ENCODE measurements at places on chromosomes 12 and 14.

- DNase-seq: no peak
Measured at GRCh38 chr12:100778967-100779590, 15.5 kb upstream of the ANO4 start.

- no peak for DNase-seq
Measured at GRCh38 chr12:118981285-118982211, at the start of gene SRRM4. Gene SRRM4, plus strand, starts transcription at chr12:118981541. Its CDS starts 342 bp downstream, at chr12:118981883.

- no peak for DNase-seq
Measured at GRCh38 chr14:63205044-63205575, 867 bp downstream of the RHOJ start.

DNA sequence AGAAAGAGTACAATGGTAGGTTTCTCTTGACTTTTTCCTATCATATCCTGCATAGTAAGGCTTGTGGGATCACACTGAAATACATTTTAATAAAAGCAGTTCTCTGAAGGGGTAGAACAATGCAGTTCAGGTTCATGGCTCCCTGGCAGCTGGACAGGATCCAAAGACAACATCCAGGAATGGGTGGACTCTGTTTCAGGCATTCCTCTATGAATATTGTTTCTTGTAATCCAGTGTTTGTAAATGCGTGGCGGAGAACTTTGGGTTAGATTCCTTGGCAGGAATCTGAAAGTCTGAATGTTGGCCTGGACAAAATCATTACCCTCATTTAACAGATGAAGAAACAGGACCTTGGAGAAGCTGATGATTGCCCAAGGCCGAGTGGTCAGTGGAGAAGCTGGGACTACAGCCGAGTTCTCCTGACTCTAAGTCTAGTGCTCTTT lies 43.5 kb downstream of the SYNE2 start:
- no peak for DNase-seq

DNA sequence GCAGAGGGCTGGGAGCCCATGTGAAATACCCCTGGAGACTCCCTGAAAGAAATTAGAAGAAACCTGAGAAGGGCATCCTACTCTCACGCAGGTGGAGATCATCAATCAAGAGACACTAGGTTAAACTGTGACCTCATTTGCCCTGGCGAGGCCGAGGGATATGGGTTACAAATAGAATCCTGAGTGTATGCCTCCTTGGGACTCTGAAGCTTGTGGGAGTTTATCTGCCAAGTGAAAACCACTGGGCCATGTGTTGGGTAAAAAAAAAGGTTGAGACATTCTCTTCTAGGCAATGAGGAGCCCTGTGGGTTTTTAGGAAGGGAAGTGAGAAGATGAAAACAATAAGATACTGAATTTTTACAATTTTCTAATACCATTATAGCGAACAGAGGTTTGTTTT lies 160.7 kb upstream of the ARID2 start:
- no peak for DNase-seq

GRCh38 chr12:72264548-72265175 lies 7.5 kb upstream of the TRHDE start:
- DNase-seq: no peak

GRCh38 chr12:121579190-121579791 lies 1.5 kb downstream of the KDM2B start:
- no peak for DNase-seq

DNA sequence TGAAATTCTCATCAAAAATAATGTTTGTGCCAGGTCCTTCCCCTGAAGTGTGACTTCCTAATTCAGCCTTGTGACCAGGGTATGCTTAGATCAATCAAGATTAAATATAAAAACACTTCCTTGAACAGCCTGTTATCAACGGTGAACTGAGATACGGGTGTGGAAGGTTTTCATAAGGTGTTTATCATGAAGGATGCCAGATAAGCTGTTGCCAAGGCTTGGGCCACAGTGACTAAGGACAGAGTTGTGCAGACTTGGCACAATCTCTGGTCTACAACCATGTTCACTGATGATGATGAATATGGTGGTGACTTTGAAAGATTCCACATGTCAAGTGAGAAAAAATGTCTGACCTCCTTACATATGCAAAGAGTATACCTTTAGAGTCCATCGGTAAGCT lies 51.3 kb upstream of the LIN7A start:
- no peak for DNase-seq

- no peak for DNase-seq
Measured at GRCh38 chr12:93594766-93595311, 22.4 kb downstream of the SOCS2 start.

GRCh38 chr12:105406497-105406896 lies 76.0 kb downstream of the C12orf75 start:
- DNase-seq: no peak

GRCh38 chr14:45060551-45060950 lies 23.4 kb upstream of the PRPF39 start:
- DNase-seq: no peak

GRCh38 chr12:90280564-90281058 lies 572.0 kb upstream of the ATP2B1 start:
- DNase-seq: no peak

DNA sequence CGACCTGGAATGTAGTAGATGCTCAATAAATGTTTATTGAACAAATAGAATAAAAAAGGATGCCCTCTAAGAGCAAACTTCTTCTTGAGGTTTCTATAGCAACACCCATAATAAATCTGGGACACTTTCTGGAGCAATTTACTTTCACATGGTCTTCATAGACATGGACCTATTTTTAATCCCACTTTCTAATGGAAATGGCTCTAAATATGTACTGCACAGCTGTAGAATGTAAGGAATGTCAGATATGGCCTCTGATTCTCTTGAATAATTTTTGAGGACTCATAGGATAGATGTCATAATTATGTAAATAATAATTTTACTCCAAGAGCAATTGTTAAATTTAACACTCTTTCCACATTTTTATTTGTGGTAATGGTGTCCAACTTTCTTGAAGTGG lies 133.5 kb upstream of the DAAM1 start:
- DNase-seq: no peak

DNA sequence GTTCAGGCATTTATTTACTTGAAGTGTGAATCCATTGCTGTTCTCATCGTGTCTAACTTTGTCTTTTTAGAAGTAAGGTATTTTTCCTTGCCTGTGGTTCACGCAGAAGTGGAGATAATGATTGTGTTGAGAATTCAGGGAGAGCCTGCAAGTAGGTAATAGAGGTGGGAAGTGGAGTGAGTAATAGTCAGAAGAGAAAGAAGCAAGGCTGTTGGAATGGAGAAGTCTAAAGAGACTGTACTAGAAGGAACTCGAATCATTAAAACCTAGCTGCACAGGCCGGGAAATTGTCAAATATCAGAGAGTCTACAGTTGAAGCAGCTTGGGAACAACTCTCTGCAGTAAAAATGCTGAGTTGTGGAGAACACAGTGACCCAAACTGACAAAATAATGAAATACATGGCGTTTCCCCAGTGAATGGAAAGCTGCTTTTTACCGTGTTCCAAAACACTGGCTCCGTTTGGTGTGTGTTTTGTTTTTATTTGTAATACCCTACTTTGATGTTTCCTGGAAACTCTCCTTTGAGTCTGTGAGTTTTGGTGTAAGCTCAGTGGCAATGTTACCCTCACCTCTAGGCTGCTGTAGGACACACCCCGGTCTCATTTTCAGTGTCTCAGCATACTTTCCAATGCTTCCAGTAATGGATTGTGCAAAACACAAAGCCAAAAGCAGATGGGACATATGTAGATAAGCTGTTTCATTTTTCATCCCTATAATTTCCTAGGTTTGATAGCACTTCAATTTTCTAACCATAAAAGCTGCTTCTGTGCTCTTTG lies 146.6 kb downstream of the CRADD start:
- DNase-seq: no peak

- DNase-seq: no peak
Measured at GRCh38 chr14:91264151-91265150, 19.9 kb upstream of the GPR68 start.

DNA sequence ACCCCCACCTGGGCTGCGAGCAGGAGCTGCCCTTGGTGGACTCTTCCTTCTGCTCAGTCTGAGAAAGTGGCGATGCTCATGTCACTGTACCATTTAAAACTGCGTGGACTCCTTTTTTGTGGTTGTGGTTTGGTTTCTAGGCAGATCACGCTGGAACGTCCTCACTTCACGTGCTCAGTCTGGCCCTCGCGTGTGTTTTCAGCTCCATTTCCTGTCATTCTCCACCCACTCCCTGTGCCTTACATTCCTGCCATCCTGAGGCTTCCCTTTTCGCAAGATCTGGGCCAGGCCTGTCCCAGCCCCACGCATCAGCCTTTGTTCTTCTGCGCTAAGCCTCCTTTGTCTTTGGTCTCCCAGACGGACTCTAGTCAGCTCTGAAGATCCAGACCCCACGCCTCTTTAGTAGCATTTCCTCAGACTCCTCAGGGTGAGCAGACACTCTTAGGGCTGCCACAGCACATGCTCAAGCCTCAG lies 105.4 kb downstream of the FBXL14 start:
- no peak for DNase-seq

DNA sequence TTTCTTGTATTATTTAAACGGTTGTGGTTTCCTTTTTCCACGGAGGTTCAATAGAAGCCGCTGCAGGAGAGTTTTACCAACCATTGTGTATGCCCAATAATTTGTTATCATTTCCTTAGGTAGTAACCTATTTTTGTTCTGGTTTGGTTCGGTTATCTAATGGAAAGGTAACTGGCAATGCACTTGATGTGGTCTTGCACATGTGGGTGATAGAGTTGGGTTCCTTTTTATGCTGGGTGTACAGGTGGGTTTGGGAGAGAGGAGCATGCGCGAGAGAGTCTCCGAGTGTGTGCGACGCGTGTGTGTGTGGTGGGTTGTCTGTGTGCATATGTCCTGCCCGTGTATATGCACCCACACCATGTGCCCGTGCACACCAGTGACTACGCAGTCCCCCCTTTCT lies 102.7 kb upstream of the FKBP4 start:
- DNase-seq: no peak

DNA sequence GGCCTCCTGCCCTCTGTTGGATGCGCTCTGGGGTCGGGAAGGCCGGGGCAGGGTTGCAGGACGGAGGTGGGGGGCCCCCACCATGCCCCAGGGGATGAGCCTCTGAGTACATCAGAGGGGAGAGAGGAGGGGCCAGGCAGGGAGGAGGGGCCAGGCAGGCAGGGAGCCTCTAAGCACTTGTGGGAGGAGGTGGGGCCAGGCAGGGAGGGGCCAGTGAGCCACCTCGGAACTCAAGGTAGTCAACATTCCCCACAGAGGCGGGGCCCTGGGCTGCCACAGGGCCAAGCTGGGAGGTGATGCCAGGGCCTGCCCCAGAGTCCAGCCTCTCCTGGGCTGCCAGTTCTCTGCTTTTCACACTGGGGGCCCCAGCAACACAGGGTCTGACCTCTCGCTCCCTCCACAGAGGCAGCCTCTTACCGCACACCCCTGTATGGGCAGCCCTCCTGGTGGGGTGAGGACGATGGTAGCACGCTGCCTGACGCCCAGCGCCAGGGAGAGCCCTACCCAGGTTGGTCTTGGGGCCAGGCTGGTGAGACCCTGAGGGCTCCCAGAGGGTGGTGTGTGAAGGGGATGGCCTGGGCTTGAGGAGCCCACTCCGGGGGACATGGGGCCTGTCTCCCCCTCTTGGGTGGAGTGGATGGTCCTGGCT lies 17.4 kb downstream of the CEP170B start:
- no peak for DNase-seq

DNA sequence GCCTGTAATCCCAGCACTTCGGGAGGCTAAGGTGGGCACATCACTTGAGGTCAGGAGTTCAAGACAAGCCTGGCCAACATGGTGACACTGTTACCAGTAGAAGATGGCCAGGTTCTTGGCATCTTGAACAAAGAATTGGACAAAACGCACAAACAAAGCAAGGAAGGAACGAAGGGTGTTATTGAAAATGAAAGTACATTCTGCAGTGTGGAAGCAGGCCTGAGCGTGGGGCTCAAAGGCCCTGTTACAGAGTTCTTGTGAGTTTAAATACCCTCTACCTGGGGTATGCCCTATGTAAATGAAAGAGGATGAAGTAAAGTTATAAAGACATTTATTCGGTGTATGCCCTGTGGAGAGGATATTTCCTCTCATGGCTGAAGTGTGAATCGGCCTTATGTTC lies 20.8 kb upstream of the CDK17 start:
- DNase-seq: no peak

DNA sequence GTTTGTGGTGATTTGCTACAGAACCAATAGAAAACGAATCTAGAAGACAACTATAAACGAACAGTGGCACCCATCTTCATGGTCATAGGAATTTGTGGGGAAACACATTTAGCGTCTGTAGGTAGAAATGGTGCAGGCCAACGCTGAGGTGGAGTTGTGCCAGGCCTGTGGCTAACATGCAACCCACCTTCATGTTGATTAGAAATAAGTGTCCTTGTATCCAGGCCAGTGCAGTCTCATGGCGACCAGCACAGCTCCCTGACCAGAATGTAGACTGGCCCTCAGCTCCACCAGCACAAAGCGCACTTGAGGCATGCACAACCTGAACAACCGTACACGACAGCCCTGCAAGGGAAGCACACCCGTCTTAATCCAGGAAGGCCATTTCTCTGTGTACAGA lies 187.0 kb downstream of the TMEM132D start:
- no peak for DNase-seq

DNA sequence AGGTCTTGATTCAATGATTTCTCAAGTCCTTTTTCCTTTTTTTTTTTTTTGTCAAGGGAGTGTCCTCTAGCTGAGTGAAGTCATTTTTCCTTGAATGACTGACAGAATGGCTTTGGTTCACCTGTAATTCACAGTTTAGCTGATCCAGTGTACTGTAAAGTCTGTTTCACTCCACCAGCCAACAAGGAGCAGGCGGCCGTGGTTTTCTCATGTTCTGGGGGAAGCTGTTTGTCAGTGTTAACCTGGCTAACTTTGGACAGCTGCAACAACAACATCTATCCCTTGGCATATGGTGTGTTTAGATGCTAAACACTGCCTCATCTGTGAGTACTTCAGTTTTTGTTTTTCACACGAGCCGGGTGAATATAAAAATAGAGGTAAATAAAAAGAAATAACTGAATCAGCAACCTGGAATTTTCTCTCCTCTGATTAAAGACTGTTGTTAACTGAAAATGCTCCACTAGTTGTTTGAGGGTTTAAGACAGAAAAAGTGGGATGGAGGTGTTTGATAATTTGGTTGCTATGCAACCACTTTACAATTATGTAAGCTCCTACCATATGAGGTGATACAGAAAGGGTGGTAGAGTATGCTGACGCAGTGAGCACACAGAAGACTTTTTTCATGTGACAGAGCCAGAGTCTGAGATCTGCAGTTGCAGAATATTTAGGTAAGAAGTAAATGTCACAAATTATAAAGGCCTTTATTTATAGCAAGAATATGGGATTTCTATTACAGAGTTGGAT lies 50.3 kb upstream of the SLC2A13 start:
- no peak for DNase-seq

GRCh38 chr12:93316623-93316971 lies 61.1 kb upstream of the NUDT4 start:
- DNase-seq: no peak
